ENCODE measurements at places on chromosomes 6 and 20.

DNA sequence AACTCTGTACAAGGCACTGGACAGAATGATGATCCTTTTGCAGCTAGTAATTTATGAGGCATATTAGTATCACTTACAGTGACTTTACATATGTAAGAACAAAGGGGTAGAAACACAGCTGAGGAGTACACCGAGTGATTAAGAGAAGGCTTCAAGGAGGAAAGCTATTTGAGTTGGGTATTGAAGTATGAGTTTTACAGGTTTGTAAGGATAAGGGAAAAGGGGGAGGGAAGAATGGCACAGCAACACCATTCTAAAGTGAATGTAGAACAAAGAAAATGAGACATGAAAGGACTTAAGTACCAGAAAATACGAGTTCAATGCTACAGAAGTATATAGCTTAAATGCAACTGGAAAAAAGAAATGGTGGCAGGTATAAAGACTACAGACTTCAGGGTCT is 5.5 kb downstream of the CDK19 start:
- DNase-seq: no peak

GRCh38 chr6:118825661-118826060 is 68.3 kb upstream of the ASF1A start:
- DNase-seq: no peak

- no peak for DNase-seq
Measured at GRCh38 chr6:128172081-128172480, 271.2 kb upstream of the THEMIS start.

DNA sequence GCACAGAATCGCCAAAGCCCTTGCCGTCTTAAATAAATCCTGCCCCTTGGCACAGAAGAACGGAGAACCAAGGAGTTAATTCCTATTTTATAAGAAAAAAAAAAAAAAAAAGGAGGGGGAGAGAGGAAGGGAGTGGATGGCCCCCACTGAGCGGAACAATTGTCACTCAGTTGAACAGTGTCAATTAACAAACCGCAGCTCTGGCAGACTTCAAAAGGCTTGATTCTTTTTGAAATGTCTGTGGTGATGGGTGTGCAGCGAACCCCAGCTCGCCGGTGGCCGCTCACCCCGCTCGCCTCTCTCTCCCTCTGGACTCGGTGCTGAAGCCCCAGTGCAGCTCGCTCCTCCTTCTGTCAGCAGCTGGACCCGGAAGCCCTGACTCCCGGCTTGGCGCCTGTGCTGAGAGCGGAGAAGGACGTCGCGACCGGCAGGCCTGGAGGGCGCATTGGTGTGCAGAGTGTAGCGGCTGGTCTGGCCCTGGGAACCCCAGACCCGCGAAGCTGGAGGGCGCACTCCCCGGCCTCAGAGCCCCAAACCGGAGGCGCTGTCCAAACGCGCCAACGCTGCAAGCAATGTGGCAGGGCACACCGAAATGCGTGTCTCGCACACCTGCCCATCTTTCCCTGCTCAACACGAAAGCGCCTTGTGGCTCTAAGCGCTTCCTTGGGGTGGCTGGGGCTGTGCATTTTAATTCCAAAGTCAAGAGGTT is 3.4 kb downstream of the LINC00237 start:
- no peak for DNase-seq

DNA sequence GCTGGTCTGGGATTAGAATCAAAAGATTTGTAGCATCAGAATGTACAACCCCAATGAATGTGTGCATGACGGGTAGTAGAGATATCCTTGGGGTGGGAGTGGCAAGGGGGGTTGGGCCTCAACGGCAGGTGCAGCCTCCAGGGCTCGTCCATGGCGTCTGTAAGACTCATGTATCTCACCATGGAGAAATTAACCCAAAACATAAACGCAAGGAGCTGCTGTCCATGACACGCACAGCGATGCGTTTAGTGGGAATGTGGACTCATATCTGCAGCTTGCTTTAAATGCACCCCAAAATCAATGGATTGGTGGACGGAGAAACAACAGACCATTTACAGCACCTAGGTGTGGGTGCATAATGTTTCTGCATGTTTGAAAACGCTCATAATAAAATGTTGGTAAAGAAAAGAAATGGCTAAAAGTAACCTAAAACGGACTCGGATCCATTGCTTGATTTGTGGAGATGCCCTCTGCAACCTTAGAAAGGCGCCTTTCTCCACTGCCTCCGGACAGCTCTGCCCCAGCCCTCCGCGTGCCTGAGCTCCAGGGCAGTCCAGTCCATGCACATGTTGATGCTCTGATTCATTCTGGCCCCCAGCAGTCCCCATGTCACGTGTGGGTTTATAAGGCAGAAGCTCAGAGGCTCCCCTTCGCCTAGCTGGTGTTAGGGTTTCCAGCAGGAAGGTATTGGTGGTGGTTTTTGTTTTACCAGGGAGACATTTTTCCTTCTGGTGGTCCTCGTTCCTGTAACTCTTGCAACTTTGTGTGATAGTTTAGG is 24.5 kb downstream of the PYGB start:
- DNase-seq: no peak

DNA sequence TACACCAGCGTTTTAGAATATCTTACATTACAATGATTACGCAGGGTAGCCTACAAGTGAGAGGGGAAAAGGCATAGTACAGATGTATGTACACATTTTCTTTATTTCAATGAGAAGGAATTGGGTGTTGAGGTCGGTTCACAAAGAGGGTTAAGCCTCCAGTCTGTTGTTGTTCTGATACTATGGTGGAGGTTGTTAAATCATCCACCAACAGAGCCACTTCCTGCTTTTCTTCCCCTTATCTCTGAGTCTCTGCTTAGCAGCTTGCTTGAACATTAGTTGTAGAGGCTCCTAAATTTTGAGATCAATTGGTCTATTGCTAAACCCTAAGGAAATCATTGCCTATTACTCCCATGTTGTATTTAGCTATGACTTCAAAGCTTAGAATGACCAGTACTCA is 7.3 kb downstream of the RGS17 start:
- no peak for DNase-seq

DNA sequence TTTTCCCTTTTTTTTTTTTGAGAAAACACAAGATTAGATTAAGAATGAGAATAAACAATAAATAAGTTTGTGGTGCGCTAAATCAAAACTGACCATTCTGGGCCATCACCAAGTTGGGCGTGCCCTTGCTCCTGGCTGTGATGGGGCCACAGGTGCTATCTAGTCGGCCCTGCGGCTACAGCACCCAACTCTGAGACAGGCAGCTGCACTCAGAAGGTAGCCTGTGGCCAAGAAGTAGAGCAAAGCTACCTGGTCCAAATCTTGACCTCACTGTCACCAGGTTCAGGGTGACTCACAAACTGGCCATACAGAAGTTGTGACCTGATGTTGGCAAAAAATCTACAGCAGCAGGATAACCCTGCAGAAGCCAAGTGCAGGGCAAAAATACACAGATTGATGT is 3.4 kb downstream of the TXNDC5 start:
- no peak for DNase-seq

- no peak for DNase-seq
Measured at GRCh38 chr6:141486942-141487341, 645.8 kb upstream of the GJE1 start.

DNA sequence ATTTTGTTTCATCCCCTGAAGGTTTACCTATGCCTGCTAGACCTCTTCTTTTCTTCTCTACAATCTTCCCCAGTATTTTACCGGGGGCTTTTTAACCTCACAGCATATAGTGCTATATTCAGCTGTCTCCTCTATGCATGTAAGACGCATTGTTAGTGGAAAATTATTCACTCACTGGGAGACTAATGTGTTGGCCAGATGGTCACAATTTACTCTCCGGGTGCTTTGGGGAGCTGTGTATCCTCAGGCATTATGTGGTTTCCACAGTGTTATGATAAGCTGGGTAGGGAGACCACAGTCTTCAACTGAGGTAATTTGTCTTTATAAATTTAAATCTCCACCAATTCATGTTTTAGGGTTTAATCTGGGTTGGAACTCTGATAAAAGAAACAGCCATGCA is 553.8 kb upstream of the PTCHD4 start:
- DNase-seq: no peak

- no peak for DNase-seq
Measured at GRCh38 chr6:53263917-53264316, 84.8 kb downstream of the ELOVL5 start.

DNA sequence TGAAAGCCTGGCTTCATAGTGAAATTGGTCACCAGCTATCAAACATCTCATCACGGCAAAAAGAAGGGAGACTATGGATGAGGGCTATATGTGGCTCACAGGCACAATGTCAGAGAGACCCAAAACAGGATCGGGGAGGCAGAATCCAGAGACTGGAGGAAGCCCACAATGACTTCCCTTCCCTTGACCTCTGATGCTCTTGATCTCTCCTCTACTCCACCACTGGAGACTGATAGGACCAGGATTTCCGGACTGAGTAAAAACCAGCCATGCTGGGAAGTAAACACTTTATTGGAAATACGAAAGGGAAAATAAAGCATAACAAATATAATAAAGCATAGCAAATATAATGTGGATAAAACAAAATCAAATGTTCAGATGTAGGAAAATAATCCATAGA is 597.3 kb downstream of the UTRN start:
- DNase-seq: no peak

DNA sequence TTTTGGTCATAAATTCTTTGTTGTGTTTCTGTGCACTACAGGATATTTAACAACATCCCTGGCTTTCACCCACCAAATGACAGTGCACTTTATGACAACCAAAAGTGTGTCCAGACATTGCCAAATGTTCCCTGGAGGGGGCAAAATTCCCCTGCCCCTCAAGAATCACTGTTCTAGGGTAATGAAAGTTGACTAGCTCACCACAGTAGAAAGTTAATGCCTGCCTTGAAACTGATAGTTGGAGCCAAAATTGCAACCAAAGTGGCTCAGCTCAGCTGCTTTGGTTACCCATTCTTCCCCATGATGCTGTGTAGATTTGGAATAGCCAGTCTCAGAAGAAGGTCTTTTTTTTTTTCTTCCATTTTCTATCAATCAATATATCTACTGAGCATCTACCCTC is 150.6 kb downstream of the RALGAPA2 start:
- no peak for DNase-seq

GRCh38 chr20:18003897-18004296 is 35.1 kb downstream of the MGME1 start:
- no peak for DNase-seq

- DNase-seq: no peak
Measured at GRCh38 chr6:33001685-33002084, 7.7 kb downstream of the HLA-DOA start.

GRCh38 chr6:149340200-149340599 is 22.7 kb downstream of the TAB2 start:
- no peak for DNase-seq

DNA sequence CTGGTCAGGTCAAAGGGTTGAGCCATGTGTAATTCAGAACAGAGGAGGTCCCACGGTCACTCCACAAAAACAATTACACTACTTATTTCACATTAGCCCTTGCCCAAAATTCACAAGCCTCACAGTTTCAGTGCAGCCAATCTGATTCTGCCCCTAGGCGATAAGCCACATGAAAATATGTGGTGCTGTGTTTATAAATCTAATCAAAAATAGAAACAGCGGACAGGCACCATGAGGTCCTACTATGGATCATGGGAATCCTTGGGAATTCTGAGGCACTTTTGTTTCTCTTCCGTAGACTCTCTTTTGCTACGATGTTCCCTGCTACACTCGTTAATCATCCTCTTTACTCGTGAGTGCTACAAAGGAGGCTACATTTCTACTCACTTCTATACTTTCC is 476.1 kb downstream of the TFAP2A start:
- no peak for DNase-seq

GRCh38 chr6:49582529-49582928 is 32.1 kb downstream of the C6orf141 start:
- DNase-seq: no peak

GRCh38 chr6:20847904-20848303 is 313.6 kb downstream of the CDKAL1 start:
- DNase-seq: no peak

GRCh38 chr6:145283856-145284255 is 451.5 kb downstream of the EPM2A start:
- no peak for DNase-seq

- DNase-seq: no peak
Measured at GRCh38 chr20:62451156-62451767, 23.9 kb upstream of the RBBP8NL start.

DNA sequence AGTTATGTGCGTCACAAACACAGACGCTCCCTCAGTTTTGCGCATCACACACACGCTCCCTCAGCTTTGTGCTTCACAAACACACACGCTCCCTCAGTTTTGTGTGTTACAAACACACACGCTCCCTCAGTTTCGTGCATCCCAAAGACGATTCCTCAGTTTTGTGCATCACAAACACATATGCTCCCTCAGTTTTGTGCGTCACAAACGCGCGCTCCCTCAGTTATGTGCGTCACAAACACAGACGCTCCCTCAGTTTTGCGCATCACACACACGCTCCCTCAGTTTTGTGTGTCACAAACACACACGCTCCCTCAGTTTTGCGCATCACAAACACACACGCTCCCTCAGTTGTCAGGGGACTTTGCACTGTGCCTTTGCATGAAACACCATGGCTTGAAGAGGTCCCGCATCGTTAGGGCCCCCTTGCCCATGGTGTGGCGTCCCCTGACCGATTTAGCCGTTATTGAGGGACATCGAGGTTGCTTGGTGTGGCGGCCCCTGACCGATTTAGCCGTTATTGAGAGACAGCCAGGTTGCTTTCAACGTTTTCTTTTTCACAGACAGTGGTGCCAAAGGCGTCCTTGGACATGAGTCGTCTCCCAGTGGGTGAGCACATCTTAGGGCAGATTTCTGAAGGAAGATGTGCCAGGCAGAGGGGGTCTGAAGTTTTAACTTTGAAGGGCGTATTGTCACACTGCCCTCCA is 28.1 kb upstream of the MYT1 start:
- DNase-seq: no peak

- no peak for DNase-seq
Measured at GRCh38 chr6:121000381-121000780, 333.9 kb downstream of the TBC1D32 start.

DNA sequence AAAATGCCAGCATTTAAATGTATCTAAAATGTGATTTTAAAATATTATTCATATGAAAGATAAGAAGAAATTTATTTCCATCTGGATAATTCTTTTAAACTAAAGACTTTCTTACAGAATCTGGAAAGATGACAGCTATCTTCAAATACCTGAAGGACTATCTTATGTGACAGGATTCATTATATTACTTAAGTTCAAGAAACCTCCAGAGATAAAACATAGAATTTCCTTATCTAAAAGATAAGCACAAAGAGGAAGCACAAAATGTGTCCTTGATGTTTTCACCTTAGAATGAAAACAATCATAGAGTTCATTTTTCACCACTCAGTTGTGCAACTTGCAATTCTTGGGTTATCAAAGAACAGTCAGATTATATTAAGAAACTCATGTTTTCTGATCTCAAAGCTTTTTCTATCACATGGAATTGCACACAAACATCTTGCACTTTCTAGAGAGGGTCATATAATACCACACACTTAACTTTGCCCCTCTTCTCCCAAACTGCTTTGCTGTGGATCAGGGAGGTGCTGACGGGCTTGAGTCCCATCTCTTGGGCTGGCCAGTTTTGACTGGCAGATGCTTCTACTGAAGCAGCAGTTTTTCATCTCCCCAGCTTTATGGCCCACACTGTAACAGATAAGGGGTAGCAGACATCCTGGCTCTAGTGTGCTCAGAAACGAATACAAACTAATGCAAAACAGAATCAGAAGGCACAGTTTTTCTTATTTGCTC is 467.4 kb downstream of the CDC5L start:
- no peak for DNase-seq

- DNase-seq: no peak
Measured at GRCh38 chr6:39553860-39554802, 171.1 kb downstream of the KIF6 start.
